HT1080 (cell line): ENCODE measurements at places on chromosomes 6 and 20.

GRCh38 chr6:1424306-1424927 is 35.0 kb downstream of the FOXF2 start:
- peak; percentile 49 for DNase-seq

- no peak for DNase-seq
These were observed 74.4 kb downstream of the NFATC2 start for GRCh38 chr20:51467956-51468626.

DNA sequence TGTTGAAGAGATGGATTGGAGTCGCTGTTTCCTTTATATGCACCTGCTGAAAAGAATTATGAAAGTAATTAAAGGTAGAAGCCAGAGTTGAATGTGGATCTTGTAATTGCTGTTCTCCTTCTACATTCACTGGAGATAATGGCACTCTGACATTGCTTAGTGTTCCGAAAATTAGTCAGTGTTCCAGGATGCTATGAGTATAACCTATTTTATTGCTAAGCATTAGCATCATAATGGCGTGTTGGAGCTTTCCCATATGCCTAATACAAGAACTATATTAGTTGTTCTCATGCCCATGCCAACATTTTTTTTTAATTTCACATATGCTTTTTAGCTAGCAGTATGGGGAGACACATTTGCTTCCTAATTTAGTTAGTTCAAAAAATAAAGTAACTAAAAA is 236.4 kb downstream of the ARHGAP18 start:
- no peak for DNase-seq

- no peak for DNase-seq
These were observed 860 bp upstream of the TMEM14C start for GRCh38 chr6:10721850-10722569.
